ENCODE measurements at places on chromosomes 4 and X.

- DNase-seq = no peak
These were observed 323.1 kb upstream of the DKK2 start for GRCh38 chr4:107359208-107359607.

GRCh38 chr4:145565328-145565727 lies 53.9 kb upstream of the MMAA start:
- no peak for DNase-seq

DNA sequence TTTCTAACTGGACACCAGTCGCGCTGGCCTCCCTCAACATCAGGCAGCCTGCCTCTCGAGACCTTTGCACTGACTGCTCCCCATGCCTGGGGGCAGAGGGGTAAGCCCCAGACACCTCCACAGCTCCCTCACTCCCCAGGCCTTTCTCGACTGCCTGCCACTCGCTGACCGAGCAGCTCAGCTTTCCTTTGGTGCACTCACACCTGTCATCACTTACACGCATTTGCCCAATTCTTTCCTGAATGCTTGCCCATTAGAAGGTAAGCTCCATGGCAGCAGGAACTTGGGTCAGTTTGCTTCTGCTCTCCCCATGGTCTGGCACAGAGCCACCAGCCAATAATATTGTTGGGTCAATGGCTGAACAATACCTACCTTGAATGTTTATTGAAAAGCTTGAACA lies 32.2 kb upstream of the PROM1 start:
- no peak for DNase-seq

DNA sequence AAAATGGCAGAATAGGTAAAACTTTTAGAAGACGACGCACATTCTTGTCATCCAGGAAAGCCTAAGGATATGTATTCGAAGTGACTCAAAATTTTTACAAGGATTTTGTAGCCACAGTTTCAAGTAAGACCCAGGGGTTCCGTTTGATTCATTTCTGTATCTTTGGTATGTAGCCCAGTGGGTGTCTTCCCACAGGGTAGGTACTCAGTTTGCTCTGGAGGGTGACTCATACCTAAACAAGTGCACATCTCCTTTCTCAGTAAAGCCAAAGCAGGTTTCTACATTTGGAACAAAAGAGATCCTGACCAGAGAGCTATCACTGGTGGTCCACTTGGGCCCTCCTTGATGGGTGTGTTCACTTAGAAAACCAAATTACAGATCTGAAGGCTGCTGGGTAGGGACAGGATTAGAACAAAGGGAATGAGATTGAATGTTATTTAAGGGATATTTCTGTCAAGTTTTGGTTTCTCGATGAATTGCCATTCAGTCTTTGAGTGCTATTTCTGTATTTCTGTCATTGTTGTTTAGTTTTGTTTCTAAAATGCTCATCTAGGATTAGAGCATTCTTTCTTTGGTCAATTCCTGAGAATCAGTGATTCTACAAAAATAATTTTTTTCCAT lies 56.1 kb downstream of the PLS3 start:
- no peak for DNase-seq

GRCh38 chr4:7673121-7673520 lies 238.4 kb upstream of the PSAPL1 start:
- DNase-seq = peak; percentile 68

GRCh38 chr4:70759126-70759525 lies 37.4 kb downstream of the RUFY3 start:
- peak; percentile 28 for DNase-seq

DNA sequence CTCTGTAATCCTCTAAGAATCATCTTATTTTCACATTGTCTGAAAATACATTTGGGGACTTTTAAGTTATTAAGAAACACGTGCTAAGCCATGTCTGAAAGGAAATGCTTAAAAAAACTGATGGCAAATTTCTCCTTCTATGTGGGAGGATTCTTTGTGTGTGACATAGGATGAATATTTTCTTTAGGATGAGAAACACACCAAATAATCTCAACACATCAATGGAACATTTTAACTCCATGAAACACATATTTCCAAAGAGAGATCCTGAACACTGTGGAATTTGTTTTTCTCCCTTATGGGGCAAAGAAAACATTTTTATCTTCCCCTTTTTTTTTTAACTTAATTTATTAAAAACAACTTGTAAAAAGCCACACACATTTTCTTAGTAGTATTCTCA lies 153.8 kb upstream of the ANKRD50 start:
- DNase-seq = no peak

GRCh38 chr4:78756776-78757175 lies 19.4 kb upstream of the BMP2K start:
- DNase-seq = no peak

- DNase-seq = peak; percentile 22
These were observed 605 bp upstream of the FAT1 start for GRCh38 chr4:186724058-186724863.

GRCh38 chrX:44344687-44345086 lies 1.2 kb upstream of the EFHC2 start:
- peak; percentile 95 for DNase-seq

- DNase-seq = peak; percentile 85
These were observed 1.1 kb downstream of the DCK start for GRCh38 chr4:70994387-70995099.

DNA sequence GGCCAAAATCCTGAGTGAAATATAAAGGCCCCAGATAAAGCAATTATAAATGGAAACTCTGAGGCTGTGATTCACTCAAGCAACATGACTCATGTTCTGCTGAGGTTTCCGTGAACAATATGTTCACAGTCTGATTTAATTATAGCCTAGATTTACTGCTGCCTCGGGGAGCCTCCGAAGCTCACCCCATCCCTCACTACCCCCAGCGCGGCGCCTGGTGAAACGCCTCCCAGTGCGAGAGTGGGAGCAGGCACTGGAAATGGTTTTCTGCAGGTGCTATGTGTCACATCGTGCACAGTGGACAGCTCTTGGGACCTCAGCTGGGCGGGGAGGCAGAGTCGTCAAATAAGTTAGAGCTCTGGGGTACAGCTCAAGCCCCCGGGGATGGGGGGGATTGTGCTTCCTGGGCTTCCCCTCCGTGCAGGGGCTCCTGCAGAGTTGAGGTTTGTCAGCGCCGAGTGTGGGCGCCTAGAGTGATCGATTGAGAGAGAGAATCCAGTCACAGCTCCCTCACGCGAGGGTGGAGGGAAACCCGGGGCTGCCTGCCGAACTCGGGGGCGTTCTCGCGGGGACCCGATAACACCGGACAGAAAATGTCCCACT lies 110.6 kb downstream of the PHKA2 start:
- DNase-seq = no peak

DNA sequence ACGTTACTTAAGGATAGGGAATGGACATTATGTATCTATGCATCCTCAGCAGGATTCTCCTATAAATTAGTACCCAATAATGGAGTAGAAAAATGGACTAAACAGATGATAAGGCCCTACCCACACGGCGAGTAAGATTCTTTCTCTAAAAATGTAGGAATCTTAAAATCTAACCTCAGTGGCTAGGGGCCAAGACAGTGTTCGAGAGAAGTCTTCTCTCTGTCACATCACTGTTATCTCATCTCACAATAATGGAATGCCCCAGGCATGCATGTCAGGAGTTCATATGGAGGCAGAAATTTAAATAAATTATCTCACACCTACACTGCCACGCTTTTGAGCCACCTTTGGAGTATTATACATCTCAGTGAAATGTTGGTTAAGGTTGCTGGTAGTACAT lies 132.9 kb downstream of the LDB2 start:
- no peak for DNase-seq

- peak; percentile 93 for DNase-seq
These were observed 31.7 kb downstream of the COQ2 start for GRCh38 chr4:83252782-83253405.

DNA sequence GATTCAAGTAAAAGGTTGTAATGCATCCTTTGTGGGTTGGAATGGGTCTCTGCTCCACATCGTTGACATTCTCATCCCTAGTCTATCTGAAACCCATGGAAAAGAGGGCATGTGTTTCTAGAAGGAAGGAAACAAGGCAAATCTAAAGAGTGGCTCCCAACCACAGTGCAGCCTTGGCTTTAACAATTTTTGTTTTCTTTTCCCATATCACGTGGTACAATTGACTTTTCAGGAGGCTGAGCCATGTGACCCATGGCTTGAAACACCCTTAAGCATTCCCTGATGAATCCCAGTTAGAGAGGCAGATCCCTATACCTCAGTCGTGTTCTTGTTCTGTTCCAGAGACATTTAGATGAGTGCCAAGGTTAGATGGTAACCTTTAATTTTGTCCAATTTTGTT lies 12.8 kb downstream of the DCUN1D4 start:
- DNase-seq = no peak

- DNase-seq = no peak
These were observed 15.2 kb upstream of the HGFAC start for GRCh38 chr4:3426465-3427133.

GRCh38 chrX:121308276-121308805 lies 260.9 kb downstream of the GLUD2 start:
- DNase-seq = peak; percentile 31

GRCh38 chr4:152259866-152260265 lies 276.0 kb downstream of the FBXW7 start:
- no peak for DNase-seq

DNA sequence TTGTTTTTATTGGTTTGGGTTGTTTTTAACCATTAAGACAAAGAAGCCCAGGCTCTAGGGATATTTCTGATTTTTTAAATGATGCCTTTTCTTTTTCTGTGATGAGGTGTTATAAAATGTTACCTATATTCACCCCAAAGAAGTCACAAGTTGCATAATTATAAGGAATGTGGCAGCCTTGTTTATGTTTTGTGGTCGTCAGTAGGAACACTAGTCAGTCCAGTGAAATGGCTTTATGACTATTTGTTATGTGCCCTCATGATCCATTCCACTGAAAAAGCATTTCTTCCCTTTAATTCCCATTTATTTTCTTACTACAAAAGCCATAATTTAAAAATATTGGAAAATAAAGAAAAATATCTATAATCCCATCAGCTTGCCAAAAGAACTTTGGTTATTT lies 34.4 kb downstream of the CC2D2A start:
- no peak for DNase-seq

- no peak for DNase-seq
These were observed 143.3 kb downstream of the BANK1 start for GRCh38 chr4:101933855-101934254.

DNA sequence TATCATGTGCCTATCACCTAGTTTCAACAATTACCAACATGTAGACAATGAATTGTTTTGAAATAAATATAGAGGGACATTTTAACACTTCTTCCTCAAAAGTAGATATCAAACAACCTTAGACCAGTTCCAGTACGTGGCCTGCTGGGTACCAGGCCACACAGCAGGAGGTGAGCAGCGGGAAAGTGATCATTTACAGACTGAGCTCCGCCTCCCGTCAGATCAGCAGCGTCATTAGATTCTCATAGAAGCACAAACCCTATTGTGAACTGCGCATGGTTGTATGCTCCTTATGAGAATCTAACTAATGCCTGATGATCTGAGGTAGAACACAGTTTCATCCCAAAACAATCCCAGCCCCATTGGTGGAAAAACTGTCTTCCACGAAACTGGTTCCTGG lies 6.5 kb downstream of the BBS7 start:
- no peak for DNase-seq

- DNase-seq = no peak
These were observed 65.0 kb downstream of the ZFX start for GRCh38 chrX:24214568-24214967.

- no peak for DNase-seq
These were observed 16.9 kb upstream of the MED28 start for GRCh38 chr4:17597517-17597916.

DNA sequence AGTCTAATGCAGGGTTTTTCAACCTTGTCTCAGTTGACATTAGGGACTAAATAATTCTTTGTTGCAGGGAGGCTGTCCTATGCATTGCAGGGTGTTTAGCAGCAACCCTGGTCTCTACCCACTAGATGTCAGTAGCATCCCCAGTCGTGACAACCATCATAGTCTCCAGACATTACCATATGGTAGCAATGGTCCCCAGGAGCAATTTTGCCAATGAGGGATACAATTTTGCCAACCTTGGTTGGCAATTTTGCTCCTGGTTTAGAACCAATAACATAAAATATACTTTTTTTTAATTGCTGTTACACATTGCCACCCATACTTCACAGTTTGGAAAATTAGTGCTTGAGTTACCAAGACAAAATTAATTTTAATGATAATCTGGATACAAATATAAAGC lies 6.0 kb downstream of the EREG start:
- DNase-seq = peak; percentile 93

GRCh38 chr4:147447786-147448185 lies 33.1 kb upstream of the EDNRA start:
- DNase-seq = no peak

GRCh38 chrX:154658957-154659356 lies 5.6 kb upstream of the CTAG2 start:
- no peak for DNase-seq

DNA sequence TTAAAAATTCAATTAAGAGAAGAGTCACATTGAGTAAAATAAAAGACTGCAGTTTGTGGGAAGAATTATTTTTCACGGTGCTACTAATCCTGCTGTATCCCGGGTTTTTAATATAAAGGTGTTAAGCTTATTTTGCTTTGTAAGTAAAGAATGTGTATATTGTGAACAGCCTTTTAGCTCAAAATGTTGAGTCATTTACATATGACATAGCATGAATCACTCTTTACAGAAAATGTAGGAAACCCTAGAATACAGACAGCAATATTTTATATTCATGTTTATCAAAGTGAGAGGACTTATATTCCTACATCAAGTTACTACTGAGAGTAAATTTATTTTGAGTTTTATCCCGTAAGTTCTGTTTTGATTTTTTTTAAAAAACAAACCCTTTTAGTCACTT lies 39.7 kb downstream of the IRS4 start:
- DNase-seq = no peak

DNA sequence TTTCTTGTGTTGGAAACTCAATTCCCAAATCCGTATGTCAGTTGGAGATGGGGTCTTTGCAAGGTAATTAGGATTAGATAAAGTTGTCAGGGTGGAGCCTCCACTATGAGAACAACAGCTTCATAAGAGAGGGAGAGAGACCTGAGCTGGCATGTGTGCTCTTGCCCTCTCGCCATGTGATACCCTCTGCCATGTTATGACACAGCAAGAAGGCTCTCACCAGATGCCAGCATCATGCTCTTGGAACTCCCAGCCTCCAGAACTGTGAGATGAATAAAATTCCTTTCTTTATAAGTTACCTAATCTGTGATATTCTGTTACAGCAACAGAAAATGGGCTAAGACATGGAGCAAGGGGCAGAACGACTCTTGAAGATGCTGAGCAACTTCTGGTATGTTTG lies 201.9 kb upstream of the BOD1L1 start:
- DNase-seq = no peak

All from hematopoietic multipotent progenitor cell treated with erythropoietin and hydrocortisone succinate and interleukin-3 and kit ligand, for 4 days (in vitro differentiated cells).